ENCODE measurements at places on chromosomes 5 and 9.
A peak's percentile ranks its signal among the peaks of the same experiment; 100 is the strongest.

DNA sequence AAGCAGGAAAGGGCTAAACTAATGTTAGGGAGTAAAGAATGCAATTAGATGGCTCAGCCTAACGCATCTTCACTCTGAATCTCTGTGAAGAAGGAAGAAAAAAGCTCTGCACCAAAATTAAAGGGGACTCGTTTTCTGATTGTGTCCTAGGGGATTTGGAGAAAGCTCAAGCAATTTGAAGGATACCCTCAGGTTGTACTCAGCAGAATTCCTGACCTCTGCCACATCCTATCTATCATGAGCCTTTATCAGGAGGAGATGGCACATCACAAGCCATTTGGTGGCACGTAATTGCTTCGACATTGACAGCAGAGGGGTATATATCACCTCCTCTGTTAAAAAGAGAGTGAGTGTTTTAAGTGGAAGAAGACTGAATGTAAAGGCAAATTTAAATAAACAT is 32.2 kb upstream of the EBF1 start:
- no peak for DNase-seq

- no peak for DNase-seq
These were observed 41.8 kb downstream of the CDO1 start for GRCh38 chr5:115774684-115775083.

GRCh38 chr5:1641041-1641440 is 117.3 kb upstream of the LPCAT1 start:
- DNase-seq, result no peak

DNA sequence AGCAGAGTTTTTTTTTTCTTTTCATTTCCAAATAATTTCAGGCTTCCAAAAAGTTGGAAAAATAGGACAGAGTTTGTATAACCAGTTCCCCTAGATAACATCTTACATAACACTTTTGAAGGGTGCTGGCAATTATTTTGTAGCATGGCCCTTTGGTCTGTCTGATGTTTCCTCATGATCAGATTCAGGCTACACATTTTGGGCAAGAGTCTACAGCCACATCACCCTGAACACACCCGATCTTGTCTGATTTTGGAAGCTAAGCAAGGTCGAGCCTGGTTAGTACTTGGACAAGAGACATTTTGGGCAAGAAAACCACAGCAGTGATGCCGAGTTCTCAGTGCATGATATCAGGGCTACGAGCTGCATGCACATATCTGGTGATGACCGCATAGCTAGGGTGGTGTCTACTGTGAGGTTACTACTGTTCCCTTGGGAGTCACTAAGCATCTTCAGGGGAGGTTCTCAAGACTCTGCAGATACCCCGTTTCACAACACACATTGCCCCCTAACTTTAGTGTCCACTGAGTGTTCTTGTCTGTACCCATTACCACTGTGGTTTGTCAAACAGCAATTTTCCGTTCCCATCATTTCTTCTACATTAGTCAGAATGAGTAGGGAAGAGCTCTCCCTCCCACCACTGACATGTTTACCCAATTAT is 86.2 kb downstream of the TTC39B start:
- DNase-seq, result no peak

- no peak for DNase-seq
These were observed 48.0 kb downstream of the SLC12A7 start for GRCh38 chr5:1063661-1064382.

DNA sequence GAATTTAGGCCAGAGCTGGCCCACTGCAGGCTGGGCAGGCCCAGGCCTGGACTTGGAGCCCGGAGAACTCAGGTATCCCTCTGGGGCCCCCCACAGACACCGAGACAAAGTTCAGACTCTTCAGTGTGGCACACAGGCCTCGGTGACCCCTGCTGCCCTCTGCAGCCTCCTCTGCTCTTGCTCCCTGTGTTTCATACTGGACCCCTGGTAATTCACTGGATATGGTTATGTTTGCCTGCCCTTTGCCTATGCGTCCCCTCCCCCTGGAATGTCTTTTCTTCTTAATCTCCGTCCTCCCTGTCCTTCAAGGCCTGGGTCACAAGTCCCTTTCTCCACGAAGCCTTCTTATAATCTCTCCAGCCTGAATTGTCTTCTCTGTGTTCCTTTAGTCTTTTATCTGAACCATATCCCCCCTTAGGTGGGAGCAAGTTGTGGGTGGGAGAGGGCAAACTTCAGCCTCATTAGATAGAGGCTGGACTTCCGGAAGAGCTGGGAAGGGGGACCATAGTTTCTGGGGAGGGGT is 30.1 kb downstream of the GSN start:
- peak; percentile 62 for DNase-seq

DNA sequence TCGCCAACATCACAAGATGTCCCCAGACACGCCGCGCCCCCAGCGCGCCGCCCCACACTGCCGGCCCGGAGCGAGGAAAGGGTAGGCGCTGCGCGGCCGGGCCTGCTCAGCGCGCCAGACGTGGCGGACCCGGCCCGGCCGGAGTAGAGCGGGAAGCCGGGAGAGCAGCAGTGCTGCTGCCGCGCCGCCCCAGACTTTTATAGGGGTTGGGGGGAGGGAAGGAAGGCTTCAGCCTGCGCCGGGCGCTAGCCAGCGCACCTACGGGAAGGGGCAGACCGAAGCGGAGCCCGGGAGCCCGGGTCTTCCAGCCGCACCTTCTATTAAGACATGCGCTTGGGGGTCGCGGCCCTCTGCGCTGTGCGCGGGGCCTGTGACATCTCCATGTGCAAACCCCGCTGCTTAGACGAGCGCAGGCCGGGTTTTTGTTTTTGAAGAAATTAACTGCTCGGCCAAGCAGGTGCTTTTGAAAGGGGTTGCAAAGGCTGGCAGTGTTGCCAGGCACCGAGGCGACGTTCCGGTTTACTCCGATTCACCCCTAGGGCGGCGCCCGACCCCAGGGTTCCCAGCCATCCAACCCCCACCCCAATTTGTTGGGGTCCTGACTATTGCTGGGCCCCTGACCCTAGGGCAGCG is 353 bp upstream of the PAX5 start:
- DNase-seq, result no peak

DNA sequence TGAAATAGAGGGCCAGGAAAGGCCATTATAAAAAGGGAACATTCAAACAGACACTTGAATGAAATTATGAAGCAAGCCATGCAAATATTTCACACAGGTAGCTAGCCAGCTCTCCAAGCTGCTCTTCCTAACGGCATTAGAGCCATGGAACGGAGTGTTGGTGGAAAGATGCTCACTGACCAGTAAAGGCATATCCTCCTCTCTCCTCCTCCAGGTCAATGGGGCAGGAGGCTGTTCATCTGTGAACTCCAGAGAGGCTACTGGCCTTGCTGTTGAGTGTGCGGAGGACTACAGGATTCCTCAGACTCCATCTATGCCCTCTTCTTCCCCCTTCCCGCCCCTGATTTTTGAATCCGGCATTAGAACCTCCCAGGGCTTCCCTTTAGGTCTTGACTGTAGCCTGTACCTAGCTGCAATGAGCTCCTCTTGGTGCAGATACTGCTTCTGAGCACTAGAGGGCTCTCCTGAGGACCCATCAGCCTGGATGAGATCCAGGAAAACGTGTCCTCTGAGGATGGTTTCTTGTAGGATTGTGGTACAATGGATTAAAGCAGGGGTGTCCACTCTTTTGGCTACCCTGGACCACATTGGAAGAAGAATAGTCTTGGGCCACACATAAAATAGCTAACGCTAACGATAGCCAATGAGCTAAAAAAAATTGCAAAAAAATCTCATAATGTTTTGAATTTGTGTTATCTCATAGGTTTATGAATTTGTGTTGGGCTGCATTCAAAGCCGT is 162.2 kb downstream of the SREK1 start:
- DNase-seq, result peak; percentile 40

GRCh38 chr5:176427971-176428370 is 11.6 kb upstream of the CLTB start:
- DNase-seq, result no peak

DNA sequence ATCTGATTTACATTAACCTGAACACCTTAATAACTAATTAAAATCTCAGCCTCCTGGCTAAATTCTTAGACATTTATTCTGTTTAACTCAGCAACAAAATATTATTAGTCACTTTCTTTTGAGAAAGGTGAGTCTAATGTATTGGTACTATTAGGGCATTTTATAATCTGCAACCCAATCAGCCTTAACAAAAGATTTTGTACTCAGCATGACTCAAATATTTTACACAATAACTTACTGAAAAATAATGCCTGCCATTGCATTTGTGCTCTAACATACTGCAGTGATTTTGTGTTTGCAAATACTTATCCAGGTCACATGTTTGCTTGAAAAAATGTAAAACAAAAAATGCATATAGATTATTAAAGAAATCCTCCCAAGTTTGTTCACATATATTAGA is 1129.9 kb downstream of the TAF11L14 start:
- DNase-seq, result no peak

GRCh38 chr5:156589946-156590216 is 260.2 kb upstream of the PPP1R2B start:
- peak; percentile 72 for DNase-seq

- DNase-seq, result no peak
These were observed 16.3 kb downstream of the IRF1 start for GRCh38 chr5:132474131-132474723.

DNA sequence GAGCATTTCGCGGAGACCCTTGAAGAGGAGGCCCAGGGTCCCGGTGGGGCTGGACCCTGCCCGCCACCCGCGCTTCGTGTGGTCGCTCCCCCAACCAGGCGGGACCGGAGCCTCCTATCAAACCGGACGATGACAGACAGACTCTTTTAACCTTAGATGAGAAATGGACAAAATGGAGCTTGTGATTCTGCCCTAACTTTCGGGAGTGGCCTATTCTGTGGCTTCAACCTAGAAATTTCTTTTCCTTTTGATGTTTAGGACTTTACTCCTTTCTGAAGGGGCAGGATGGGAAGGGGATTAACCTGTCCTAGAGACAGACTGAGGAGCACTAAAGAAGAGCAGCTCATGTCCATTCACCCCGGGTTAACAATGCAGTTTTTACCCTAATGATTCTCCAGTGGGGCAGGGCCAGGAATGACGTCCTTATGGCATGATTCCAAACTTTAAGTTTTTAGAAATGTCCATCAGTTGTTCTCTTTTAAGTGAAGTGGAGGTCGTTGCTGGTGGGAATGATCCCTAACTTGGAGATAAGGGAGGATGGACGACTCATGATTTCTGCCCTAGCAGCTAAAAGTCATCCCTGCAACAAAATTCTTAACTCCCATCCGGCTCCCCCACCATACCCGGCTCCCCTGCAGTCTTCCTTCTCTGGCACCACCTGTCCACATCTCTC is 1.0 kb downstream of the NIPSNAP3A start:
- no peak for DNase-seq

- DNase-seq, result no peak
These were observed 5.4 kb downstream of the PIK3R1 start for GRCh38 chr5:68220914-68221313.

DNA sequence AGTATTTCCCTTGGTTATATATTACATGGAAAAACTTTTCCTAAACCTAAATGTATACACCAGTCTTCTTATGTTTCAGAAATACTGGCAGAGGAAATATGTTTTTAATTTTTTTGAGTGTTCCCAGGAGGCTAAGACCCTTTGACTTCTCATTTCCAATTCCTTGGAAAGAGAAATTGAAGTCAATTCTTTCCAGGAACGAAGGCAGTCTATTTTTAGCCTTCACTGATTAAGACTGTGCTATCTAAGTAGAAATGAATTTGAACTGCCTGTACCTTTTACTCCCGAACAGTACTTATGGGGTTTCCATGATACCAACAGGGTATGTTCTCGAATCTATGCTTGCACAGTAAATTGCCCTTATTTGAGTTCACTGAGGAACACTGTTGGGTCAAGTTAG is 340.3 kb upstream of the CD180 start:
- no peak for DNase-seq

DNA sequence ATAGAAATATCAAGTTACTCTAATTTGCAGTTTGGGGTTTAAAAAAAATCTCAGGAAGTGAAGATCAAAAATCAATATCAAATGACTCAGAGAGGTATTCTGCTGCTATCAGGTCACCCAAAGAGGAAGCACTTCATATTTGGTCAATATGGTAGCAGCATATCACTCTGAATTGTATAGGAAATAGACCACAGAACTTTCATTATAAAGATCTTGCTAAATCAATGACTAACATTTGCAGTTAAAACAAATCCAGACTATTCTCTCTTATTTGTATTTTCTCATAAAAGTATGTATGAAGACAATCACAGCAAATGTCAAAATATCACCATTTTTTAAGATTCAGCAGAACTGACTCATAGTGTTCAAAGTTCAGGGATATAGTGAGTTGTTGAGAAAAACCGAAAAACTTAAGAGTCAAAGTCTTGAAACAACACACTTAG is 105.8 kb upstream of the PCSK1 start:
- no peak for DNase-seq

DNA sequence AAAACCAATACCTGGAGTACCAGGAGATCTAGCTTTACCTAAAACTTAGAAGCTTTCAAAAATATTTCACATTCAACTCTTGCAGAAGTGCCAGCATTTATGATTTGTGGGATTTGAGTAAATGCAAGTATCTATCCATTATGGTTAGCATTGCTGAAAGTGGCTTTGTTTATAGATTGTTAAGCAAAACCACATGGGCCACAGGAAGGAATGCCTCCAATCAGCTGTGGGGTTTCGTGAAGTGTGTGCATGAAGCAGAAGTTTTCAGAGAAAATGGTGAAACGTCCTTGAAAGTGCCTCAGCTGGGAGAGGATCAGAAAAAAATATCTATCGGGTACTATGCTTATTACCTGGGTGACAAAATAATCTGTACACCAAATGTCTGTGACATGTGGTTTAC is 4.2 kb downstream of the LECT2 start:
- DNase-seq, result no peak

DNA sequence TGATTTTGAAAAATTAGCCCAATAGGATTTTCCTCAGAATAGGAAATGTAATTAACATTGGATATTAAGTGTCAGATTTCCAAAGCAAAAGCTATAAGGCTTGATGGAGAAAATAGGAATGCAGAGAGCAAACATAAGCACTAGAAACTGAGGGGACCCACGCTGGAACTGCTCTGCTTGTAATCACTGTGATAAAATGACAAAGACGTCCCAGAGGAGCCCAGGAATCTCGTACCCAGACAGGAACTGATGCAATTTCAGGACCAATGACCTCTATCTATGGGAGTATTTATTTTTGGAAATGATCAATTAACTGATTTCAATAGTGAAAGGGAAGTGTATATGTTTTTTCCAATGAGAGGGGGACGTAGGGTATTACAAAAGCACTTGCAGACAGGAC is 714.5 kb upstream of the WWC1 start:
- DNase-seq, result no peak

DNA sequence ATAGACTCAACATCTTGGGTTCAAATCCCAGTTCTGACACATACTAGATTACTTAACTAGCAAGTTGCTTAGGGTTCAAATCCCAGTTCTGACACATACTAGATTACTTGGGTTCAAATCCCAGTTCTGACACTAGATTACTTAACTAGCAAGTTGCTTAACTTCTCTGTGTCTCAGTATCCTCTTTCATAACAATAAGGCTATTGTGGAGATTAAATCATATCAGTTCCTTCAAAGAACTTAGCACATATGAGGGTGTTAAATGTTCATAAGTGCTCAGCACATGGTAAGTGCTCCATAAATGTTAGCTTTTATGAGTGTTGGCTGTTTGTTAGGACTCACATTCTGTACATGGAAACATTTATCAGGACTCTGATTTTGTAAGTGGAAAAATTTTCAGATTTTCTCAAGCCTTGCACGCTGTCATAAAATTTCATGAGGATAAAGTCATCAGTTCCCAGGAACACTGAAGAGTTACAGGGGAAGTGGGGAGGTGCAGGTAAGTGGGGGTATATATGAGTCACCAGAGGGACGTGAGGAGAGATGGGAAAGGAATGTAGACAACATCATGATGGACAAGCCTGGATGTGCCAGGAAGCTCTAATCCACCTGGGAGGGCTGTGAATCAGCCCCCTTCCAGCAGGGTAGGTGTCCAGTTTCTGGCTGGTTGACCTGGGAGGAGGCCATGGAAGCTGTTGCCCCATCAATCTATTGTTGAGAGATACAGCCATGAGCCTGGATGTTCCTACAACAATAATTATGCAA is 532.2 kb upstream of the WWC1 start:
- no peak for DNase-seq
